ENCODE measurements at places on chromosomes 3 and 15.

GRCh38 chr15:74722591-74722990 lies 2.7 kb downstream of the CYP1A1 start:
- ATAC-seq: no peak

DNA sequence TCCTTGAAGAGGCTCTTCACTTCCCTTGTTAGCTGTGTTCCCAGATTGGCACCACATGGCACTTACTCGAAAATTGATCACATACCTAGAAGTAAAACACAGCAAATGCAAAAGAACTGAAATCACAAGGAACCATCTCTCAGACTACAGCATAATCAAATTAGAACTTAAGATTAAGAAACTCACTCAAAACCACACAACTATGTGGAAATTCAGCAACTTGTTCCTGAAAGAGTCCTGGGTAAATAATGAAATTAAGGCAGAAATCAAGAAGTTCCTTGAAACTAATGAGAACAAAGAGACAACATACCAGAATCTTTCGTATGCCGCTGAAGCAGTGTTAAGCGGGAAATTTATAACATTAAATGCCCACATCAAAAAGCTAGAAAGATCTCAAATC lies 566.3 kb upstream of the TGFBR2 start:
- no peak for ATAC-seq

GRCh38 chr3:146969356-146969755 lies 364.2 kb upstream of the PLSCR5 start:
- no peak for ATAC-seq

- ATAC-seq: no peak
Observed at GRCh38 chr15:64502551-64502950, 42.2 kb downstream of the ZNF609 start.

GRCh38 chr15:64006642-64007041 lies 39.6 kb downstream of the DAPK2 start:
- no peak for ATAC-seq

DNA sequence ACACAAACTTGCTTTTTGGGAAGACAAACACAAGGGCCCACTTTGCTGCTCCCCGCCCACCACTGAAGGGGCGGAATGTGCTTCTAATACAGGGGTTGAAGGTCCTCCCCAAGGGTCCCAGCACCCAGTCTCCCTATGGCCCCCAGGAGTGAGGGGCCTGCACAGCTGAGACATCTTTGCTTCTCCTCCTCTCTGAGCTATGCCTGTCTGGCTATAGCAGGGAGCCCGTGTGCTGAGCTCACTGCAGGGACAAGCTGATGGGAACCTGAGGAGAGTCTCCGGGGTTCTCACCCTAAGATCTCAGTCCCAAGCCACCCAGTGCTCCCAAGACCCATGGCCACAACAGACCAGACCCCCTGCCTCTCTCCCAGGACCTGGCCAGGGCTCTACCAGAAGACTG lies 61.1 kb upstream of the ACAN start:
- no peak for ATAC-seq

DNA sequence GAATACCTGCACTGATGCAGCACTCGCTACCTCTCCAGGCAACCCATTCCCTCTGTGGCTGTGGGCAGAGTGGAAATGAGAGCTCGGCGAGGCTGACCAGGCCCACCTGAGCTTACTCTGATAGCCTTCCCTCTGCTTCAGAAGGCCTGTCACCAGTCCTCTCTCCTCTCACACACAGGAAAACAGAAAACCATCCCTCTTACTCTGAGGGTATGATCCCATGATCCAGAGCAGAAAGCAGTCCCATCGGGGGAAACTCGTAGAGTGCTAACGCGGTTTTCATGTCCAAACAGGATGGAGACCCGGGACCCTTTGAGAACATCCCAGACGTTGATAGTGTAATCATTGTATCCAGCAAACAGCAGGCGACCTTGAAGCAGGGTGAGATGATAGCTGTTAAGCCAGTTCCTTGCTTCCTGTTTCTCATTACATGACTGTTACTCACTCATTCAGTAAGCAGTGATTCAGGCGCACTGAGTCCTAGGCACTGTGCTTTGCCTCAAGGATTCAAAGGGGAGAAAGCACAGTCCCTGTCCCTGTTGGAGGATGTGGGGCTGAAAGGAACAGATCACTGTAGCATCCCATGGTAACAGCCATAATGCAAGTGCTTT lies 11.8 kb upstream of the BCL2L10 start:
- ATAC-seq: peak; percentile 83

GRCh38 chr3:36063992-36064391 lies 316.3 kb upstream of the STAC start:
- ATAC-seq: no peak

- no peak for ATAC-seq
Observed at GRCh38 chr15:91227766-91228165, 127.7 kb downstream of the SV2B start.

- ATAC-seq: no peak
Observed at GRCh38 chr3:187005827-187006481, 75.6 kb downstream of the ST6GAL1 start.

GRCh38 chr15:58665672-58666071 lies 83.8 kb downstream of the ADAM10 start:
- ATAC-seq: no peak

DNA sequence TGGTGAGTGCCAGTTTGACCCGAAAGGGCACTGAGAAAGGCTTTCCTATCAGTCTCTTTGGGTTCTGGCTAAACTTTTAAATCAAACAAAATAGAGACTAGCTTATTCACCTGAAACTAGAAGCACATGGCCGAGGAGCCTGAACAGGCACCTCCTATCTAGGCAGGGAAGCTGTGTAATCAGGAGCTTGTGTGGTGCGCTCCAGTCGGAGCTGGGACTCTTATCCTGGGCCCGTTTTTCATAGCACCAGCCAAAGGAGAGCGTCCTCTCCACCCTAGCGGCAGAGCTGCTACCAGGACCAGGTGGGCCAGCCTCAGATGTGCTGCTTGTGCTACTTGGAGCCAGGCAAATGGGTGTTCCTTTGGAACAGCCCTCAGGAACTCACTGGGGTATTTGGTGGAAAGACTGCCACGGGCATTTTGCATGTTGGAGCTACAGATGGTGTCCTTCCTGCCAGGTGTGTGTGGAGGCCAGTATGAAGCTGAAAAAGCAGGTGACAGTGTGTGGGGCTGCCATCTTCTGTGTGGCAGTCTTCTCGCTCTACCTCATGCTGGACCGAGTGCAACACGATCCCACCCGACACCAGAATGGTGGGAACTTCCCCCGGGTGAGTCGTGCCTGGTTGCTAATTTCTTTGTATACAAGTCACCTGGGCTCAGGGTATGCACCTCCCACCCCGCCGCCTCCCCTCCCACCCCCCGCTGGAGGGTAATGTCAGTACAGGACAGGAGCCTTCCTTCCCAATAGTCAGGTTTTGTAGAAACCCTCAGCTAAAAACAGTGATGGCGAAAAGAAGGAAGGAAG lies 833 bp downstream of the MAN2A2 start:
- peak; percentile 1 for ATAC-seq

DNA sequence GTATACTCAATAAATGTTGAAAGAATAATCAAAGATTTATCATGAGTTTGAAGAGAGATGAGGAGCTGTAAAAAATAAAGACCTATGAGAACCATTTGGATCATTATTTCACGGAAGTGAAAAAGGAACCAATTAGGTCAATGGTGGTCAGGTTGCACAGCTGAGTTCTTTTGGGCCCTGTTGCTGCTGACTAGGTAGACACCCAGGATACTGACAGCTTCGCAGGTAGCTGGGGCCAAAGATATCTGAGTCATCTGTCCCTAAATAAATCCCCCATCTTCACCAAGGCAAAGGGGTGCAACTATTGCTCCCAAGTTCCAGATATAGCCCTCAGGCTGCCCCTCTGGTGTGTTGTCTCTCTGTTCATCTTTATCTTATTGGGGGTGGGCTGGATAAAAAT lies 5.0 kb upstream of the ARL14 start:
- ATAC-seq: no peak

- no peak for ATAC-seq
Observed at GRCh38 chr3:196108075-196108743, 26.3 kb upstream of the TFRC start.

DNA sequence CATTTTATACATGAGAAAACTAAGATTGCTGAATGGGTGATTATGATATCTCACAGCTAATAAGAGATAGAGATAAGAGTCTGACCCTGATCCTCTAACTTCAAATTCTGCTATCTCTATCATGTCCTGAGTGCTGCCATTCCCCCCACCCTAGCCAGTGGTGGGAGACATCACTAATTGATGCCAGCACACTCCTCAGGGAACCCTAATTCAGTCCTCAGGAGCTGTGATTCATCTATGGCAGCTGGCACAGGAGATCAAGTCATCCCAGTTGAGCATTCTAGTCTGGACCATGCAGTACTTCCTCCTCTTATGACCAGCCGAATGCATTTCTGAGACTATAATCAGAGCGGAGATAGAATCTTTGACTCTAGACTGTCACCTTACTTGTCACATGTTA lies 71.9 kb downstream of the SYNM start:
- ATAC-seq: peak; percentile 66

DNA sequence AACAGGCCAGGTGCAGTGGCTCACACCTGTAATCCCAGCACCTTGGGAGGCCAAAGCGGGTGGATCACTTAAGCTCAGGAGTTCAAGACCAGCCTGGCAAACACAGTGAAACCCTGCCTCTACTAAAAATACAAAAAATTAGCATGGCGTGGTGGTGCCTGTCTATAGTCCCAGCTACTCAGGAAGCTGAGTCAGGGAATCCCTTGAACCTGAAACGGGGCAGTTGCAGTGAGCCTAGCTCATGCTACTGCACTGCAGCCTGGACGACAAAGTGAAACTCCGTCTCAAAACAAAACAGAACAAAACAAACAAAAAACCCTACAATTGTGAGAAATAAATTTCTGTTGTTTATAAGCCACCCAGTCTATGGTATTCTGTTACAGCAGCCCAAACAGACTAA lies 94.7 kb downstream of the PIK3CB start:
- no peak for ATAC-seq

DNA sequence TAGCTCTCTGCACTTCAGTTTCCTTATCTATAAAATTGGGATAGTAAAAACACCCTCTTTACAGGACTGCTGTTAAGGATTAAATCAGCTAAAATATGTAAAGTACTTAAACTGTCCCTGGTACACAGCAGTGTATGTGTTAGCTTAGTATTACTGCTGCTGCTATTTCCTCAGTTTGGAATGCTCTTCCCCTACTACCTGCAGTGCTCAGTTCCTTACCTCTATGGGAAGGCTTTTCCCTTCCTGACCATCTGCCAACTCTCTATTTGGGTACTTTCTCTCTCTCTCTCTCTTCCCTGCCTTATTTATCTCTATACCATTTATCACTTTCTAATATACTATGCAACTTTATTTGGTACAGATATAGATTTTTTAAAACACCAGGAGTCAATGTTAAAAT lies 26.5 kb downstream of the KPNA4 start:
- ATAC-seq: no peak

DNA sequence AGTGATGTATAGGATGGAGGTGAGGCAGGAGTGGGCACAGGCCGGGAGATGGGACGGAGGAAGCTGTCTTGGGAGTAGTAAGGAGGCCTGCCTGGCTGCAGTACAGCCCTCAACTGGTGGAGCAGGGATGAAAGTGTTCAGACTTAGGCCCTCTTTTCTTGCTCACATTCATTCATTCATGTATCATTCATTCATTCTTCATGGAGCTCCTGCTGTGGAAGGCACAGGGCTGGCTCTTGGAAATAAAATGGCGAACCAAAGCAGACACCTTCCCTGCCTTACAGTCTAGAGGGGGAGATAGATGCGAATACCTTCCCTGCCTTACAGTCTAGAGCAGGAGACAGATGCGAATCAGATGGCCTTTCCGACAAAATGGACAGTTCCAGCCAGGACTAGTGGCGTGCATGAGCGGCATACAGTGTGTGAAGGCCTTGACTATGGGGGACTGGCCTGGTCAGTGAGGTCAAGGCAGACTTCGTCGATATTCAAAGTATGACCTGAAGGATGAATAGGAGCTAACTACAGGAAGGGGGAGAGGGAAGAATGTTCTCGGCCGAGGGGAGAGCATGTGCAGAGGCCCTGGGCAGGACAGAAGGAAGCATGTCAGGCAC lies 143.2 kb upstream of the TLE3 start:
- no peak for ATAC-seq

DNA sequence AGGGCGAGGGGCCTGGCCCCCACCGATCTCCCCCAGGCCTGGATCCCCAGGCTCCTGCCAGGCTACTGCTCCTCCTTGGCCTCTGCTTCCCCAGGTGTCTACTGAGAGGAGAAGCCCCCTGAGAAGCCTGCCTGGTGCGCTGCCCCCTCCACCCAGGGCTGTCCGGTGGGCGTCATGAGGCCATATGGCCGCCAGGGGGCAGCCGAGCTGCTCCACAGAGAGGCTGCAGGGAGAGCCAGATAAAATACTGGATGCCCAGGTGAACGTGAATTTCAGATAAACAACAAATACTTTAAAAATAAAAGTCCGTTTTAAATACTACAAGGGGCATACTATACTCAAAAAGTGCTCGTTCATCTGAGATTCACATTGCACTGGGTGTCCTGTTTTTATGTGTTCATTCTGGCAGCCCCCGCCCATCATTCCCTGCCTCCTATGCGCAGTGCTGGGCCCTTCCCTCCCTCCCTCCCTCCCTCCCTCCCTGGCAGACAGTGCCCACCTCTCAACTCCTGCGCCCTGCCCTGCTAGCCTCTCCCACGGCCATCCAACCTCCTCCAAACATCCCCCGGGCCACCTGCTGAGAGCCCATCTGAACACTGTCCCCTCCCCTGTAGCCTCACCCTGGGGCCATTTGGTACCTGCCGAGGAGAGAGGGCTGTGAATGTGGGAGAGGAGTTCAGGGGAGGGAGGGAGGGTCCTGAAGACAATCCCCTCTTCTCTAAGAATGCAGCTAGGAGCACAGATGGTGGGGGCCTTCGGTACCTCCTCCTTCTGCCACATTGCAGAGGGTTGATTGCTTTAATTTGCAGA lies 29.6 kb downstream of the PSTPIP1 start:
- ATAC-seq: peak; percentile 79

DNA sequence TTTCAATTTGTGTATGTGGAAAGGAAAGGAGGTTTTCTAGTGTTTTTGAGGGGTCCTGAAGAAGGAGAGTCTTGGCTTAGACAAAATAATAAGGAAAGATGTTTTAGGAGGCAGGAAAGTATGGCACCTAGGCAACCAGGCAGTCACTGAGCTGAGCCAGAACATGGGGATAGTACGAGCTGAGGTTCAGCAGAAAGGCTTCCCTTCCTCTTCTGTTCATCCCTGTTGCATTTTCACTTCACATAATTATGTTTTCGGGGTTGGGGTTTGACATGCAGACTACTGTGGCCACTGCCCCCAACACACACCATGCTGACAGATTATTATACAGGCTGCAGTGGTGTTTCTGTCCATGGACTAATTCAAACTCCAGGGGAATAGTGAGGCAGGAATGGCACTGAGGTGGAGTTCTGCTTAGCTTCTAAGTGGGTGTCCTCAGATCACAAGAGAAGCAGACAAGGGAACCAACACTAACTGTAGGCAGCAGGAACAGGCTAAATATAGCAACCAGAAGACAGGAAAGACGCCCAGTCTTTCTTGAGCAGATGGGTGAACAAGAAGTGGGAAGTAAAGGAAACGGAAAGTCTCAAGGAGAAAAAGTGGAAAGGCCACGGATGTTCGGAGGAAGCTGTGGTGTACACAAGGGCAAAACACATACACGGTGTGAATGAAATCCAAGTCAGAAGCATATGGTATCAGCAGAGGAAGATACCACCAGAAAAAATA lies 305.8 kb downstream of the PLCL2 start:
- ATAC-seq: no peak
